ENCODE measurements at places on chromosomes 4 and X. TPM values are rescaled to one million over a fixed set of nuclear protein-coding genes. Genes with fewer than 3 reads are reported as not detected.

Gene METAP1
- polyA plus RNA-seq = 70.9 TPM

Gene HSPA4L
- 2.1 TPM for polyA plus RNA-seq

Gene F11
- 1.1 TPM for polyA plus RNA-seq

Gene ALB
- polyA plus RNA-seq = 20.3 TPM

Gene TMEM271
- polyA plus RNA-seq = 0.58 TPM

DNA sequence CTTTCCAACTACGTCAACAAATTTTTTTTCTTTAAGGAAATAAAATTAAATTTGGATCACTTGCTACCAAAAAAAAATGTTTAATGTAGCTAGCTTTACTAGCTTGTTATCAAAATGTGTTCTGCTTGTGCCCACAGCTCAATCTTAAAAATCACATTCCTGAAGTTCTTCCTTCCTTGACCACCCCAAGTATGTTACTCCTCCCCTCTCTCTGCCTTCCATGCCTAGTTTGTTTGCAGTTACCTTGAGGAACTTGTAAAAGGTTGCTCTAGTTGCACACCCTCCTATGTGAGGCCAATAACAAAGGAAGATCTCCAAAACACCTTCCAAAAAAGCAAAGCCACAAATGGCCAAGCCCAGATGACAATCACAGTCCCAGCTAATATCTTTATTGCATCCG is 19.6 kb upstream of the TMEM184C start:
- no peaks in the 10 kb centered on the region for H3K27me3 ChIP-seq
- no peak overlapping the region for H3K4me3 ChIP-seq
- no peak overlapping the region for H3K27ac ChIP-seq
- no peaks in the 10 kb centered on the region for H3K36me3 ChIP-seq
- H3K4me1 ChIP-seq = no peaks in the 10 kb centered on the region

DNA sequence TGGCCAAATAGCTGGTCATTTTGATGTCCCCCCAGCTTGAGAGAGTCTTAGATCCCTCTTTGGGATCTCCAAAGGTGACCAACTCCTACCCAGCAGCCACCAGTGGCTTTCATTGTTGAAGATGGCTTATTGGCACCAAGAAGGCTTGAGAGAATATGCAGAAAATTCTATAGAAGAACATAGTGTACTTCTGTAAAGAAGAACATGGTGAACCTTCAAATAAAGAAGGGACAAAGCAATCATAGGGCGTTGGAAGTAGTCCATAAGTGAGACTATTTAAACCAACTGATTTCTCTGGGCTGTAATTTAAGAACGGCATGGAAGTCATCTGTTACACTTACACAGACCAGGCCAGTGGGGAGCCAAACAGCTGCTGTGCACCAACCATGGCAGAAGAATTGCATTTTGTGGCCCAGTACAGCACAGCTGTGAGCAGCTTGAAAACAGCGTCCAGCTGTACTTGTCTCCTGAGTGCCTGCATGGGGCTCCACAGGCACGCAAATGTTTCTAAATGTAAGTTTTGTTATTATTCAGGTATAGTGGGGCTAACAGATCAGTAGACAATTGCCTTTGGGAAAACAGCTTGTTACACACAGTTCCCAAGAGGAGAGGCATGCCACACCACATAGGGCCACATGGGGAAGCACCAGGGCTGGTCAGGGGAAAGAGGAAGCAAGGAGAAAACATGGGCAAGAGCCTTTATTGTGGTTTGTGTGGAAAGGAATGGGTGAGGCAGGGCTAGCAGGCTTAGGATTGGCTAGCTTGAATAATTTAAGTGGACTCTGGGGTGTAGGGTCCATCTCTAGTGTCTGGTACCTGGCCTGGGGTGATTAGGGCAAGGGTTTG is 125.0 kb downstream of the ARHGAP6 start:
- H3K4me3 ChIP-seq = no peak overlapping the region
- no peaks in the 10 kb centered on the region for H3K27me3 ChIP-seq
- DNase-seq = no peak
- no peaks in the 10 kb centered on the region for H3K36me3 ChIP-seq

GRCh38 chr4:37568489-37568888 is 117.7 kb downstream of the RELL1 start:
- DNase-seq = peak; percentile 91
- no peaks in the 10 kb centered on the region for H3K27me3 ChIP-seq
- peaks cover 5% of the 10 kb centered on the region for H3K36me3 ChIP-seq

GRCh38 chr4:168725930-168726329 is 229.1 kb downstream of the PALLD start:
- no peaks in the 10 kb centered on the region for H3K36me3 ChIP-seq
- H3K27me3 ChIP-seq = no peaks in the 10 kb centered on the region
- no peaks in the 10 kb centered on the region for H3K4me1 ChIP-seq
- H3K4me3 ChIP-seq = no peak overlapping the region
- no peak for DNase-seq

- H3K27ac ChIP-seq = no peak overlapping the region
- no peaks in the 10 kb centered on the region for H3K36me3 ChIP-seq
- no peaks in the 10 kb centered on the region for H3K4me1 ChIP-seq
These were observed 32.0 kb upstream of the MAN2B2 start for GRCh38 chr4:6542951-6543350.

- H3K36me3 ChIP-seq = peaks cover 31% of the 10 kb centered on the region
- no peak overlapping the region for H3K27ac ChIP-seq
- peaks cover 49% of the 10 kb centered on the region for H3K4me1 ChIP-seq
- H3K27me3 ChIP-seq = no peaks in the 10 kb centered on the region
- DNase-seq = no peak
These were observed 84.5 kb downstream of the AASDH start for GRCh38 chr4:56302760-56303159.

DNA sequence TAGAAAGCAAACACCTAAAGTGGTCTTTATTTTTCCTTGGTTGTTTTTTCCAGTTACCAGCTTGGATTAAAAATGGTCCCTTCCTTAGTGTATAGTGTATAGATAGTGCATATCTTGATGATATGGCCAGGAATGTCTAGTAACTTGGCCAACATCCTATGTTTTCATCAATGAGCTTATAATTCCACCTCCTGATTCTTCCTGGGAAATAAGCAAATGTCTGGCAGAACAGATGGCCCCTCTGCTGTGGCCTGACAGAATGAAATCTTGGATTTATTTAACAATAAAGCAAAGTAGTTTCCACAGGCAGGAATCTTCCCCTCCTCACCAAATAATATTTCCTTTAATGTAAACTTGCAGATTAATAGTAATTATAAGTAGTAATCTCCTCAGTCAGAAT is 6.1 kb downstream of the SCARB2 start:
- H3K36me3 ChIP-seq = peaks cover 10% of the 10 kb centered on the region
- H3K4me3 ChIP-seq = no peak overlapping the region
- no peaks in the 10 kb centered on the region for H3K27me3 ChIP-seq
- no peak for DNase-seq

DNA sequence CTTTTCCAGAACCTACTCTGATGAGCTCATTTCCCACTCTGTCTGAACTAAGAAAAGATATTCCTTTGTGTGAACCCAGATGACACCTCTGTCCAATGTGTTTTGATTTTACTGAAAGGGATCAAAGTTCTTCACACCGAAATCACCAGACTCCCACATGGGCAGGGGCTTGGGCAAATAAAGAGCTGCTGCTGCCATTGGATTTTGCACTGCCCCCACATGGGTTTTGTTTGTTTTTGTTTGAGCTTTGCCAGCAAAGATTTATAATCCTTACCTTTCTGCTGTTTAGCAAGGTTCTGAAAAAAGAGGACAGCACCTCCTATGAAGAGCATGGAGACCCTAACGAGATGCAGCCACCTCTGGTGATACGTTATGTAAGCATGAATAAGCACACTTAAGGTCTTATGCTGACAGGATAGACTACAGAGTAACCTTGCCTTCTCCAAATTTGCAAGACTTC is 44.3 kb downstream of the HSD17B13 start:
- H3K36me3 ChIP-seq = no peaks in the 10 kb centered on the region
- H3K27me3 ChIP-seq = no peaks in the 10 kb centered on the region
- peaks cover 2% of the 10 kb centered on the region for H3K4me1 ChIP-seq
- H3K4me3 ChIP-seq = no peak overlapping the region

- no peak overlapping the region for H3K27ac ChIP-seq
- H3K36me3 ChIP-seq = no peaks in the 10 kb centered on the region
- H3K4me3 ChIP-seq = no peak overlapping the region
- H3K4me1 ChIP-seq = no peaks in the 10 kb centered on the region
- DNase-seq = no peak
- H3K27me3 ChIP-seq = peaks cover 9% of the 10 kb centered on the region
These were observed 10.9 kb downstream of the PPP2R2C start for GRCh38 chr4:6461301-6462165.

DNA sequence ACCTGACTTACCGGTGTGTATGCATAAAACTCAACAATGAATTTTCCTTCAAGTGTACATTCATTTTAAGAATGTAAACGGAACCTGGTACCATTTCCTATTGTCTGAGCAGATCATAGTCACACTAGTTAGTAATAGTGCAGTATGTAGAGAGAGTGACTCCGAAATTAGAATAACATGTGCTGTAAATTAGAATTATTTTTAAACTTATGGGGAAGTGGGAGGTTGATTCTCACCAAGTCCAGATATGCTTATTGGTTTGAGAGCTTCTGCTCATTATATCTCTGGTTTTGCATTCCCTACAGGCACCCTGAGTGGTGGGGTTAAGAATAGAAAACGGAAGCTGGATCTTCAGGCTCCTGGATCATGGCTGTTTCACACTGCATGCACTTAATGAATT is 39.6 kb downstream of the KLF3 start:
- DNase-seq = no peak
- H3K27me3 ChIP-seq = no peaks in the 10 kb centered on the region
- H3K36me3 ChIP-seq = peaks cover 6% of the 10 kb centered on the region
- no peaks in the 10 kb centered on the region for H3K4me1 ChIP-seq
- no peak overlapping the region for H3K4me3 ChIP-seq
- no peak overlapping the region for H3K27ac ChIP-seq

DNA sequence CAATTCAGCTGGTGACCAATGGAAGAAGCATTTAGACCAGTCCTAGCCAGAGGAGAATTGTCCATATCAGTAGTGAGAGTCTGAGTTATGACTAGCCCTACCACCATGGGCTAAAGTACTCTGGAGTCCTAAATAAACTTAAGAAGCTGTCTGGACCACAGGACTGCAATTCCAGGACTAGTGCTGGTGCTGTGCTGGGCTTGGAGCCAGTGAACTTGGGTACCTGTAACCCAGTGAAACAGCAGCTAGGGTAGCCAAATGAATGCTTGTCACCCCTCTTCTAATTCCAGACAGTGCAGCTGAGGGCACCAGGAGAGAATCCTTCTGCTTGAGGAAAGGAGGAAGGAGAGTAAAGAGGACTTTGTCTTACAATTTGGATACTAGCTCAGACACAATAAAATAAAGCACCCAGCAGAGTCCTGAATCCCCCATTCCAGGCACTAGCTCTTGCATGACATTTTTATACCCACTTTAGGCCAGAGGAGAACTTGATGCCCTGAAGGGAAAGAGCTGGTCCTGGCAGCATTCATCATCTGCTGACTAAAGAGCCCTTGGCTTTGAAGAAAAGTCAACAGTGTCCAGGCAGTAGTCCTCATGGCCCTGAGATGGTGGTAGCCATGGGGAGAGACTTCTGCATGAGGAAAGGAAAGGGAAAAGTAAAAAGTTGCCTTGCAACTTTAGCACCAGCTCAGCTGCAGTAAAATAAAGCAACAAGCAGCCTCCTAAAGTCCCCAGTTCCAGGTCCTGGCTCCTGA is 2675.7 kb downstream of the PCDH7 start:
- no peaks in the 10 kb centered on the region for H3K4me1 ChIP-seq
- H3K4me3 ChIP-seq = no peak overlapping the region
- DNase-seq = no peak
- H3K27me3 ChIP-seq = no peaks in the 10 kb centered on the region
- no peak overlapping the region for H3K27ac ChIP-seq

DNA sequence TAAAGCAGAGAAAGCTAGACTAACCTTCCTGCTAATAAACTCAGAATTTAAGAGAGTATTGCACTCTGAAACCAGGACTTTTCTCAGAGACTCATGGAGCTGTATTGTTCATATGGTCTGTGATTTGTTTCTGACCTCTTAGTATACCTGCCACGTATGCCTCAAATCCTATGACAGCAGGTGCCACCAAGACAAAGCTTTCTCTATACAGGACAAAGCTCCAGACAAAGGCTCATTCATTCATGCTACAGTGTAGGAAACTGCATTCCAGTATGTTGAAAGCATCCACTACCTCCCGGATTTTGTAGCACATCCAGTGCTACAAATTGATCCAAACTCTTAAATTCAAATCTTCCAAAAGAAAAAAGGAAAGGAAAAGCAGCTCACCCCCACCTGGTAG is 178.3 kb downstream of the CHIC2 start:
- no peak overlapping the region for H3K27ac ChIP-seq
- no peak overlapping the region for H3K4me3 ChIP-seq
- no peaks in the 10 kb centered on the region for H3K36me3 ChIP-seq
- no peaks in the 10 kb centered on the region for H3K27me3 ChIP-seq
- DNase-seq = peak; percentile 24
- no peaks in the 10 kb centered on the region for H3K4me1 ChIP-seq

- no peak overlapping the region for H3K4me3 ChIP-seq
- no peak for DNase-seq
- H3K27me3 ChIP-seq = no peaks in the 10 kb centered on the region
These were observed 15.5 kb downstream of the LONRF3 start for GRCh38 chrX:118989886-118990285.

DNA sequence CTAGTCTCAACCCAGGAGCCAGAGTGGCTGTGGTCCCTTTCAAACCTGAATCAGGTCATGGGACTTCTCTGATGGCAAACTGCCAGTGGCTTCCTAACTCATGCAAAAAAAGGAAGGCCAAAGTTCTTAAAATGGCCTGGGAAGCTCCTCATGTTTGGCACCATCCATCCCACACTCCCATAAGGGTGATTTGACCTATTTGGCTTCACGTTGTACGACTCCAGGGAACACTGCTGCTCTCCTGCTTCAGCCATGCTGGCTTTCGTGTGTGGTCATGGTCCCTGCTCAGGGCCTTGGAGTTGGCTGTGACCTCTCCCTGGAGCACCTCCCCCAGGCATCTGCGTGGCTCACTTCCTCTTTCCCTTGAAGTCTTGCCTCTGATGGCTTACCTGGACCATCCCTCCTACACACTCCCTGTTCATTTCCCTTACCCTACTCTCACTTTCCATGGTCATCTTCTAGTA is 12.8 kb upstream of the TMSB4X start:
- no peak for DNase-seq
- H3K27ac ChIP-seq = no peak overlapping the region
- no peak overlapping the region for H3K4me3 ChIP-seq
- H3K27me3 ChIP-seq = no peaks in the 10 kb centered on the region

Data from large intestine (tissue), 12 donors.